ENCODE measurements at places on chromosomes 16 and 17. TPM values are rescaled to one million over a fixed set of nuclear protein-coding genes. Genes with fewer than 3 reads are reported as not detected.

The GNAO1 gene
- total RNA-seq, result 0.17 TPM

The ADORA2B gene
- total RNA-seq, result 28.2 TPM

The LPO gene
- 0.07 TPM for total RNA-seq

The COX11 gene
- 55.6 TPM for total RNA-seq

The CXCL16 gene
- 4.5 TPM for total RNA-seq

The CDYL2 gene
- 11.8 TPM for total RNA-seq

The TLCD2 gene
- 3.8 TPM for total RNA-seq
